Urinary bladder (tissue), 4 donors: ENCODE measurements at places on chromosomes 4 and X. TPM values are rescaled to one million over a fixed set of nuclear protein-coding genes. Genes with fewer than 3 reads are reported as not detected.

DNA sequence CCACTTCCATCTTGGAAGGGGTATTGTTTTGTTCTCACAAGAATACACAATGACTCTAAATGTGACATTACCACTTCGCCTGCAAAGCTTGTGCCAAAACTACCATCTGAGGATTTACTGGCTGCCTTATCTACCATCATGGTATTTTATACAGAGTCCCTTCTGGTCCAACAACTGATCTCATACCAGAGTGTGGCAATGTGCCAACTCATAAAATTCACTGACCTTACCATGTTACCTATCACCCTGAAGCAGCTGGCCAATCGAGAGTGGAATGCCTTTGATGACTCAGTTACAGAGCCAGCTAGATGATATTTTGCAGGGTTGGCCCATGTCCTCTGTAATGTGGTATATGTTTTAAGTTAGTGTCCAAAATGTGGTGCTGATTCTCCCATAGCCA, 3.8 kb upstream of the SERPINA7 start:
- DNase-seq: no peak

DNA sequence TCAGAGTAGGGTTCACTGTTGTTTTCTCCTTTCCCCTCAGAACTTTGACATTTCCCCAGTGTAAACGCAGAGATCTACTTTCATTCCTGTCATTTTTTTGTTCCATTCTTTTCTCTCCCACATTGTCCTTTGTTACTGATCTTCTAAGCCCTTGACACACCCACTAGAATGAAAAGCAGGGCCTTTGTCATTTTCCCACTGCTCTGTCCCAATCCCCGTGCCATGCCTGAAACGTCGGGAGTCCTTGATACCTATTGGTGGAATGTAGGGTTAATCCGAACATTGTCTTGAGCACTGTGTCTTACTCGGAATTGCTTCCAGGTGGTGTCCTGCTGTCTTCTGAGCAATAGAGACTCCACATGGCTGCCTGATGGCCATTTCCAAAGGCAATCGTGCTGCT, 887.1 kb upstream of the FRG1 start:
- DNase-seq: no peak

DNA sequence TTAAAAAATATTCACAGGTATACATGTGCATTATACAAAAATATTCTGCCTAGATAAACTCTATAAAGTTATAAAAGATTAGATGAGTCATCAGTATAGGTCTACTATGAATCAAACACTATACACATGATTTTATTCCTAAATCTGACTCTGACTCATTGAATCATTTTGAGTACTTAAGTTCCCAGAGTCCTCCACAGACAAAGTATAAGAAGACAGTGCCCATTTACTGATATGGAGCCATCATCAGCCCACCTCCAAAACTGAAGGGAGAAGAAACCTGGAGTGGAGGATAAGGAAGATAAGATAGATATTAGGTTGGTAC, 28.7 kb upstream of the ANTXR2 start:
- DNase-seq: no peak

GRCh38 chr4:70704931-70705182, 16.5 kb downstream of the UTP3 start:
- DNase-seq: no peak

DNA sequence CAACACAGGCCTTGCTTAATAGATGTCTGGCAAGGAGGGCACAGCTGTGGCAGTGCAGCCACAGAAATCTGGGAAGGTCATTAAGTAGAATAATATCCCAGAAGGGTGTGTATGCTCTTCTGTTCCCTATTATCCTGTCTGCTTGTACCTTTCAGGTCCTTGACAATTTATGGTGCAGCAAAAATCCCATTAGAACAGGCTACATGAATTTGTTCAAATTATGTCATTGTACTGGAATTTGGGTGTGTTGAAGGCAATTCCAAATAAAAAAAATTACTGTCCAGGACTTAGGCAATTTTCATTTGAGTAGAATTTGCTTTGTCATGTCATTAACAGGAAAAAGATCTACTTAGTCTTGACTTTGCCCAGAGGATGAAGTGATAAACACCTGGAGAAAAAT, 192.1 kb downstream of the IDS start:
- DNase-seq: no peak

DNA sequence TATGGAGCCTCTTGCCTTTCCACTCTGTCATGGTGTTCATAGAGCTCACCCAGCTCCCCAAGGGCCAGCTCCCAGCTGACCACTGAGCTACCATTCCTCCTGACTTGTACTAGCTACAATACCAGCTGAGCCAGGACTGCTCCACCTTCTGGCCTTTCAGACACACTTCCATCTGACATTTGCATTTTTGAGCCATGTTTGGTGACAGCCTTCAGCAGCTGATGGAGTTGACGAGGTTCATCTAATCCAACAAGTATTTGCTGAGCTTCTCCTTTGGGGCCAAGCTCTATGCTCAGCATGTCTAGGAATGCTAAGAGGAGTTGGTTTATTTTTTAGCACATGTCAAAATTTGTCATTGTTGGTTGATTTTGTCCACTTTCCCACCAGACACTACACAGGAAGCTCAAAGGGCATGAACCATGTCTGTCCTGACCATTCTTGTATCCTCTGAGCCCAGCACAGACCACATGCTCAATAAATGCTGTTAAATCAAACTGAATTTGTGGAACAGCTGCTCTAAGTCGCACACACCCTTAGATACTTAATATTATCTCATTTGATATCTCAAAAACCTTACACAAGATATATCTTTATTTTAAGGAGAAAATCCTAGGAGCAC, 142.6 kb upstream of the PPARGC1A start:
- no peak for DNase-seq

DNA sequence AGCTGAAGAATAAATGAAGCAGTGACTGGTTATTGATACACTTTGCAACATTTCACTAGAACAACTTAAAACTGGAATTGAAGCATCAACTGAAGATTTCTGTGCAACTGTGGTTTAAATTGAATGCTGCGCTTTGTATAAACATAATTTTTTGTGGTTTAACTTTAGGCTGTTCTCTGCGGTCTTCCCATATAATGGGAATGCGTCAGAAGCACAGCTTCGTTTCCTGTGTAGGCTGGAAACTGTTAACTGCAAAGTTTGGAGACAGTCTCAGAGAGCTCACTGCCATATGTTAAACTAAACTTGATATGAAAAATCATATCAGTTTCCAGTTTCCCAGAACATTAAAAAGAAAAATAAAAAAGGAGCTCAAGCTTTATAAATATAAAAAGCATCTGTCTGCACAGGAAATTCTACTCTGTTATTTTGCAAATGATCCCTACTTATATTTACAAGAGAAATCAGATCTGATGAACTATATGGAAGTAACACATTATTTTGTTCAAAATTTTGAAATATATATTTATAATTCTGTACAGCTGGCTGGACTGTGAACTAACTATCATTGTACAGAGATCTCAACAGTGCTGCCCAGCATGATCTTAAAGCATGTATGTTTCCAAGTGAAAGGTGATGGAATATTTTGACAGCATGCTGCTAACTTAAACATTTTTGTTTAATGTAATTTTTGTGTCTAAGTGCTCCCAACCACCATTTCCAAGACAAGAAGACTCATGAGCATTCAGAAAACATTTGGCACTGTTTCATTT, 139.9 kb downstream of the NDST3 start:
- no peak for DNase-seq

DNA sequence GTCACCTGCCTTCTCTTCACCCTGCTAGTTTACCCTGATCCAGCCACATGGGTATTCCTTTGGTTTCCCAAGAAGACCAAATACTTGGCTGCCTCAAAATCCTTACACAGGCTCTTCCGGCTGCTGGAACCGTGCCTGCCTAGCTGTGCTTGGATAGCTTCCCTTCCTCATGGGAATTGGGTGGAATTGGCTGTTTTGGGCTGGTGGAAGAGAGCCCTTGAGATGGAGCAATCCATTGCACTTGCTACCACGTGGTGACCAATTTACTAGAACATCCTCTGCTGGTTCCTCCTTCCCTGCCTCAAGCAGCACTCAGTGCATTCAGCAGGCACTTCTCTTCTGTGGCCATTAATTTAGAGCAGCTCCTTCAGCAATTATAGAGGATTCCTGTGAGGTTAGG, 119.3 kb upstream of the AP1S2 start:
- DNase-seq: no peak

DNA sequence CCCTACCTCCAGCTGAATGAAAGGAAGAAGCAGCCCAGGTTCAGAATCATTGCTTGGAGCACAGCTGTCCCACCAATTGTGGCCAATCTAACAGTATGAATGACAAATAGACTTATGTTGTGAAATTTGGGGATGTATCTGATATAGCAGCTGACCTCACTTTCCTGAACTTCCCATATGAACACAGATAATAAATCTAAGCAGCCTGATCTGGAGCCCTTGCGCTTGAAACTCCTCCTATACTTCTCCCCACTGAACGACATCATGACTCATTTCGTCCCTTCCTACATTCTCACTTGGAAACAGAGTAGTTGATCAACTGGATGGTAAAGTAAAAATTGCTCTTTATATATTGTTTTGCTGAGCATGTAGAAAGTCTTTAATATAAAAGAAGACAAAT, 24.2 kb upstream of the AMELX start:
- DNase-seq: no peak

GRCh38 chr4:31548021-31548420, 827.9 kb downstream of the PCDH7 start:
- no peak for DNase-seq

GRCh38 chr4:43716721-43717395, 731.8 kb downstream of the KCTD8 start:
- no peak for DNase-seq

- DNase-seq: no peak
Measured at GRCh38 chr4:81747242-81747930, 275.7 kb upstream of the RASGEF1B start.

- no peak for DNase-seq
Measured at GRCh38 chr4:176774852-176775251, 17.9 kb downstream of the VEGFC start.

DNA sequence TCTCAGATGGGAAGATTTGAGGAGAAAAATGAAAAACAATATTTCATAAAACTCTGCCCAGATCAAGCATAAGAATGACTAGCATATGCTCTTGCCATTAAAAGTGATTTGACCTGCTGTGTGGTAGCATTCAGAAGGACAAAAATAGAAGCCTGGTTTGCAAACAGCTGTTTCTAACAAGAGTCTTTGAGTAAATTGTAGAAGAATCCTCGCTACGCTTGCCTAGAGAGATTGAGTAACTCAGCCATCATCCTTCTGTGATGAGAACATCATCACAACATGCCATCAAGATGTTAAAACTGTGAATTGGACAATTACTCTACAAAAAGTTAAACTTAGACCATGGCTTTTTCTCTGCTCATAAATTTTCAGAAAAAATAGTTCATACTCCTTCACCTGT, 168.9 kb upstream of the PUDP start:
- DNase-seq: no peak

Gene LDB2
- total RNA-seq: 142 TPM

Gene PPID
- 38.2 TPM for total RNA-seq

Gene DCTD
- total RNA-seq: 68.7 TPM

Gene FRG2
- total RNA-seq: not detected
